ENCODE measurements at places on chromosomes 6 and 20.

DNA sequence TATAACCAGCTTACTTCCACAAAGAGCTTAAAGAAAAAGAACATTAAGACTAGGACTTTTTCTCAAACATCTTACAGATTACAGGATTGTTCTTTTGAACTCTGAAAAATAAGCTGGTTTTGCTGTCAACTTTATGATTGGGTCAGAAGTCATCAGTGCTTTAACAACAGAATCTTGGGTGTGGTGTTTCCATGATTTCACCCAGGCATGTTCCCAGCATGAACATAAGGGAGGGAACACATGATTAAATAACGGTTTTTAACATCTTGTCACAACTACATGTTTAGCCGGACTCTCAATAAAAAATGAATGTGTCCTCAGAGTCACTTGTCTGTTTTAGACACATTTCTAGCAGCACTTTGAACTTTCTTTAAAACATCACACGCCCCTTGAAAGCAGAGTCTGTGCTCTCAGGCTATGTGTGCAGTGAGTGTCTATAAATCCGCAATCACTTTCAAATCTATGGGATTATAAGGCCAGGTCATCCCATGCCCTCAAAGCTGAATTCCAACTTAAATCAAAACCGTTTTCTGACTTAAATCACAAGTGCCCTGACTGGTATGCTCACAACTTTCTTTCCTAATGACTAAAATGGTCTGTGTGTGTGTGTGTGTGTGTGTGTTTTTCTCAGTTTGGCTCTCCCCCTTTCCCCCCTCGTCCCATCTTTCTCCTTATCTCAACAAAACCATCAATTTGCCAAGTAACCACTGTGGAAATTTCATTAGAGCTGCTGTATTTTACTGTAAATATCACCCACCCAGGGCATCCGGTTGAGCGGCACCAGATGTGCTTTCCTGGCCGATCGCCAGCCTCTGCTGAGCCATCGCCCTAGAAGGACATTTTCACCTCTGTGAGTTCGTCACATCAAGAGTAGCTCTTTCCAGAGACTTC, 216.8 kb upstream of the DTNBP1 start:
- DNase-seq = no peak

- DNase-seq = no peak
These were observed 13.6 kb upstream of the KCNB1 start for GRCh38 chr20:49496043-49496442.

GRCh38 chr20:38267296-38267695, 6.8 kb upstream of the KIAA1755 start:
- no peak for DNase-seq

DNA sequence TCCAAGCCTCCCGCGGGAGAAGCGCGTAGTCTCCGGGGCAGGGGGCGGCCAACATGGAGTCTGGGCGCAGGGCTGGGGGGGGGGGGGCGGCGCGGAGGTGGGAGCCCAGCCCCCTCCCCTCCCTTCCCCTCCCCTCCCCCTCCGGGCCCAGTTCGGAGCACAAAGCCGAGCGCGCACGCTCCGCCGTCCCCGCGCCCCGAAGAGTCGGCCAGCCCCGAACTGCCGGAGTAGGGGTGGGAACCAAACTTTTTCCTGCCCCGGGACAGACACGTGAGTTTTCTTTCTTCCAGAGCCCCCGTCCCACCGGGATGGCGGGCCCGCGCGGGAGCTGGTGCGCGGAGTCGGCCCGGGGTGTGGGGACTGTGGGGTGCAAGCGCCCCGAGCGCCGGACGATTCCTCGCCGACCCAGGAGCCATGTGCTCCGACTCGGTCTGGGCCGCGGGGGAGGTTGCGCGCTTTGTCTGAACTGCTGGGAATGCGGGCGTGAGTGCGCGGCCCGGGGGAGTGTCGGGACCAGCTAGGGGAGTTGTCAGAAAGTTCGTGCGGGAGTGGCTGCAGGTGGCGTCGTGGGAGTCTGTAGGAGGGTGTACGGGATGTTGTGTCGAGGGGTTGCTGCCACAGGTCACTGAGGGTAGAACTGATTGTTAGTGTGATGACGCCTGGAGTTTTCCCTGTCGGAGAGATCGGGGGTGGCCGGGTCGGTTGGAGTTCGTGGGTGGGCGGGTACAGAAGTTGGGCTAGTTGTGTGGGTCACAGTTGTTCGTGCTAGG, 1.2 kb downstream of the TGIF2 start:
- peak; percentile 27 for DNase-seq

GRCh38 chr6:149681209-149681608, 32.7 kb upstream of the KATNA1 start:
- DNase-seq = no peak

DNA sequence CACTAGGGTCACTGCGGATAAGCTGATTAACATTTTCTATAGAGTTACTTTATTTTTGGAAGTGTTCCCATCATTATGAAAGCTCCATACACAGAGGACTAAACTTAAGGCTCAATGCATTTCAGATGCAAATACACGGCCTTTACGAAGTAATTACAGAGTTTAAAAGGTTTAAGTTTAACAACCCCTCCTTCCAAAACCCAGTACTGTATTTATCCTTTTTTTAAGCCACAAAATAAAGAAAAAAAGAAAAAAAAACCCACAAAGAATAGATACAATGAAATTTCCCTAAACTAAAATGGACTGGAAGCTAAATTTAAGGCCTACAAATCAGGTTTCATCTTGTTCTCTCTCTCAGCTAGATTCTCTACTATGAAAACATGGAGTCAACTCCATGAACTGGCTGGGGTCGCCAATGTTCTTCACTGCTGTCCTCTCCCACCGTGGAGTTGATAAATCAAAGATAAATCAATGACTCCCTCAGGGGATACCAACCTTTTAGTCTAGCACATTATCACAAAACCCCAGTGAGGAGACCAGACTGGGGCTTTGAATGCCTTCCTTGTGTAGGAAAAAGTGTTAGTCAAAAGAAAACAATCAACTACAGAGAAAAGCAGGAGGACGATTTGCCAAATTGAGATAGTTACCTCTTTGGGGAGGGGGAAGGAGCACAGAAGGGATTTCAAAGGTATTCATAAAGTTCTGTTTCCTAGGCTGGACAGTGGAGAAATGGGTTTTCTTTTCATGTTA, 52.5 kb downstream of the TNFRSF21 start:
- peak; percentile 50 for DNase-seq

DNA sequence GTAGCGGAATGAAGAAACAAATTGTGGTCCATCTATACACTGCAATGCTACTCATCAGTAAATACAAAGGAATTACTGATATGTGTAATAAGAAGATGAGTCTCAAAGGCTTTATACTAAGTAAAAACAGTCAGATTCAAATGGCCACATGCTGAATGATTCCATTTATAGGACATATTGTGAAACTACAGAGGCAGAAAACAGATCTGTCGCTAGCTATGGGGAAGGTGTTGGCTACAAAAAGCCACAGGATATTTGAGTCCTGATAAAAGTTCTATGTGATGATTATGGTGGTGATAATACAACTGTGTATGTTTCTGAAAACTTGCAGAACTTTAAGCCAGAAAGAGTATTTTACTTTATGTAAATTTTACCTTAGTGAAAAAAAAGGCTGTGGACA, 313.2 kb downstream of the HDGFL1 start:
- no peak for DNase-seq

DNA sequence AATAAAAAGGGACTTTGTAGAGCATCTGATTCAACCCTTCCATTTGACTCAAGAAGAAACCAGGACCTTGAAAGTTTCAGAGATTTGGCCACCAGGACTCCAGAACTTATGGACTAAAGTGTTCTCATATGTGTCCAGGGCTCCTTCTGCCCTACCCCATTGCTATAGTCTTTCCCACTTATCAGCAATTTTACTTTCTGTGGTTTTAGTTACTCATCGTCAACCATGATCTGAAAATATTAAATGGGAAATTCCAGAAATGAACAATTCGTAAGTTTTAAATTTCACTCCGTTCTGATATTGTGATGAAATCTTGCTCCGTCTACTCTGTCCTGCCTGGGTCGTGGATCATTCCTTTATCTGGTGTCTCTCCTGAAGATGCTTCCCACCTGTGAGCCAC, 259.8 kb downstream of the PHACTR1 start:
- DNase-seq = no peak

DNA sequence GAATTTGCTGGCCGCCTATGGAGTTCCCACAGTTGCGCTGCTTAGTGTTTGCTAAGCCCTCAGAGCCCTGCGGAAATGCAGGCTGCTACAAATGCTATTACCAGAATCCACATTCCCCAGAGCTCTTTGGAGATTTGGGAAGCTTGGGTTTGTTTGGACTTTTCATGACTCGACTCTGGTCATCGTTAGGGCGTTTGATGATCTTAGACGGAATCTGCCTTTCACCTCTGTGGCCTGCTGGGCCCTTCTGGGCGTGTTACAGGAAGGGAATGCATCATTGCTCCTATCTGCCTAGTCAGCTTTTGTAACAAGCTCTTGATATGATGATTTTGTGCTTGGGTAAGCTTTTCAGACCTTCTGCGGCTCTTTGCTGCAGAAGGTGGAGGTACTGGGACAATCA, 50.8 kb downstream of the EYA2 start:
- DNase-seq = no peak

GRCh38 chr20:15523400-15523799, 1049.8 kb downstream of the KIF16B start:
- no peak for DNase-seq

DNA sequence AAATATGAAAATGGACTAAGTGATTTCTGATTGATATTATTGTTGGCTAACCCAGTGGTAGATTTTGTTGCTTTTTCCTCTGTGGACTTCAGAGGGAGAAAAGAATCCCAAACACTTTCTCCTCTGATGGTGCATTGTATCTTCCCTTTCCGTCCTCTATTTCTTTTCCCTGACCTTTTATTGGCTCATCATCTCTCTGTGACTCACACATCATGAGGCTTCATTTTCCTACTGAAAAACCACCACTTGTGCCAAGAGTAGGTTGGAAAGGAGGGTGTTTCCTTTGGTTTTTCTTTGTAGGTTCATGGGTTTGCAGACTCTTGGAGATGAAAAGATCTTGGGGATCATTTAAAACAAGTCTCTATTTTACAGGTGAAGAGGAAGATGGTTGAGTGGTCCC, 311.7 kb upstream of the JAG1 start:
- peak; percentile 92 for DNase-seq

DNA sequence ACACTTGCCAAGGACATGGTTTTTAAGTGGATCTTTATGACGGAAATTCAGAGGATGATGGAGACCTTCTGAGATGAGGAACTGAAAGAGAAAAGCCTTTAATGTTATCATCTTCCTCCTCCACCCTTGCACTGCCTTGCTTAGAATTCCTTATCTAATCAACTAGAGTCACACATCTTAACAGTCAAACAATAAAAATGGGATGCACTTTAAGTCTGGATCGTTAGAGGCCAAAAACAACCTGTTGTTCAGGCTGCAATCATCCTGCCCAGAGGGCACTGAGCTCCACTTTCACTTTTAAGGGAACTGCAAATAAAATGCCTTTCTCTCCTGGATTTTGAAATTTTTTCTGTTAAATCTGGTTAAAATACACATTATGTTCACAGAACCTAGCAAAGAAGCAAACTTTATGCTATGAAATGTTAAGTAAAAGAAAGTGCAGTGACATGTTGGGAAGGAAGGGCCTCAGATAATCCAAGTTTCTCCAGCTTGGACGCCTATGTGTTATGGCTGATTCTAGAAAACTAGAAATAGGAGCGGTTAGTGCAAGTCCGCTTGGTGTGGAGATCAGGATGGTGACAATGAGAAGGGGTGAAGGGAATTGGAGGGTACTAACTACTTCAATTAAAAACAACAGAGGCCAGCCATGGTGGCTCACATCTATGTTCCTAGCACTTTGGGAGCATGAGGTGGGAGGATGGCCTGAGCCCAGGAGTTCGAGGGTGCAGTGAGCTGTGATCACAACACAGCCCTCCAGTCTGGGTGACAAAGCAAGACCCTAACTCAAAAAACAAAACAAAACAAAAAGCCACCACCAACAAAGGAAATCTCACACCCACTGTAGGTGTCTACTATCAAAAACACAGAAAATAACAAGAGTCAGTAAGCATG, 66.4 kb upstream of the KIF13A start:
- DNase-seq = no peak

GRCh38 chr20:9149087-9149486, 80.2 kb downstream of the PLCB4 start:
- DNase-seq = no peak

GRCh38 chr6:40986364-40986763, 52.7 kb downstream of the UNC5CL start:
- no peak for DNase-seq

GRCh38 chr20:29409833-29410805, 1847.3 kb upstream of the DEFB115 start:
- DNase-seq = no peak

DNA sequence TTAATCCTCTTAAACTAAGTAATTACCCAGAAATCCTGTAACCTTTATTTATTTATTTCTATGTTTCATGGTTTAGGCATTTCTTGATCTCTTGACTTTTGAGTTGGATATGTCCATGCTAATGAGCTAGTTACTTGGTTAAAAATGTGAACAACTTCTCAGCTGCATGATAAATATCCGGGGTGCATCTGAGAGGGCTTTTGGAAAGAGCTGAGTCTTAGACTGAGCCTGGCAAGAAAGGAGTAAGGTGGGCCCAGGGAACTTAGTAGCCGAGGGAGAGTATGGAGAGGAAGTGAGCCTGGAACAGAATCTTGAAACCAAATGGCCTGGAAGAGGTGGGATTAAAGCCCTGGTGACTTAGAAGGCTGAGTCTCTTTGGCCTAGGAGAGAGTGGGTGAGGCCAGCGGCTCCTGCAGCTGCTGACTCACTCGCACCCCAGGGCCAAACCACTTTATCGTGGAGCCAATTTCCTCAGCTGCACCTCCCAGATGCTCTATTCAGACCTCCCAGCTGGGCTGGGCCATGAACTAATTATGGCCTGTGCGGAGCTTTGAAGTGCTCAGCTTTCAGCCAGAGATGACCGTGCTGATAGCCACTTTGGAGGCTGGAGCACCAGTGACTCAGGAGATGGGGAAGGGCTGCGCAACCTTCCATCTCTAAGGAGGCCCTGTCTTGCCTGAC, 19.1 kb downstream of the TGM3 start:
- no peak for DNase-seq

- no peak for DNase-seq
These were observed 91.3 kb downstream of the LYRM2 start for GRCh38 chr6:89547281-89547680.

DNA sequence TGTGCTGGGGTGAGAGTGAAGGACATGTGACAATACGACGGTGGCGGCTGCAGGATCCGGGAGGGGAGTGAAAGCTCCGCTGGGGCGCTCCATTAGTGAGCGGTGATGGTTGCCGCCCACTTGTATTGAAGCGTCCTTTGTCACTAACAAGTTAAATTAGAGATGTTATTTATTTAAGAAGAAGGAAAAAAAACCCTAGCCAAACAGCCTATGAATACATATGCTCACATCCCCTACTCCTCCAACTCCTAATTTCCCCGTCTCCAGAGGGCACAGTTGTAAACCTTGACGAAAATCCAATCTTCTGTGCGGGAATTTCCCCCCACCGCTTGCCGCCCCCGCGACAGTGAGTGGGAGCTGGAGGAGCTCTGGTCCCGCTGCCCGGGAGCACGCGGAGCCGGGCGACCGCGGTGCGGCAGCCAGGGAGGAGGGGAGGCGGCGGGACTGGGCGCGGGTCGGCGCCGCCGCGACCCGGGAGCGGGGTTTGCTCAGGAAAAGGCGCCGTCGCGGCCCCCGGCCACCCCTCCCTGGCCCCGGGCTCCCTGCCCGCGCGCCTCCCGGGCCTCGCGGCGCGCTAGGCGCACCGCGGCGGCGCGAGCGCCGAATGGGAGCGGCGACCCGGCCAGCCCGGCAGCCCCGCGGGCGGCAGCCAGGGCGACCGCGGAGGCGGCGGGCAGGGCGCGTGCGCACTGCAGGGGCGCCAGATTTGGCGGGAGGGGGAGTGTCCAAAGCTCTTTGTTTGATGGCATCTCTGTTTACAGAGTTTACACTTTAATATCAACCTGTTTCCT, at the start of gene MYB:
Gene MYB (plus strand): TSS at position 767 of the 791 bp plus-strand sequence. CDS start 206 bp downstream, outside the sequence.
- peak; percentile 62 for DNase-seq
